HCT116 (cell line): ENCODE measurements at places on chromosomes 11 and 22. TPM values are rescaled to one million over a fixed set of nuclear protein-coding genes. Genes with fewer than 3 reads are reported as not detected.

The RFPL3 gene
- not detected for total RNA-seq

The OR52I1 gene
- total RNA-seq, result not detected

- H3K27me3 ChIP-seq, result no peaks in the 10 kb centered on the region
- H3K27ac ChIP-seq, result no peak overlapping the region
- H3K4me3 ChIP-seq, result no peak overlapping the region
- H3K4me1 ChIP-seq, result peaks cover 40% of the 10 kb centered on the region
- no peak for DNase-seq
These were observed 3.8 kb upstream of the MARK2 start for GRCh38 chr11:63835158-63835545.

- DNase-seq, result no peak
- no peak overlapping the region for H3K4me3 ChIP-seq
- H3K27me3 ChIP-seq, result no peaks in the 10 kb centered on the region
- H3K27ac ChIP-seq, result no peak overlapping the region
These were observed 13.8 kb downstream of the SNU13 start for GRCh38 chr22:41674846-41675340.

- peaks cover 20% of the 10 kb centered on the region; the same call in 1 of the 2 replicates for H3K4me1 ChIP-seq
- DNase-seq, result no peak
- H3K27me3 ChIP-seq, result no peaks in the 10 kb centered on the region
- H3K4me3 ChIP-seq, result no peak overlapping the region
- no peak overlapping the region for H3K27ac ChIP-seq
- H3K36me3 ChIP-seq, result no peaks in the 10 kb centered on the region
These were observed 93.4 kb downstream of the BLID start for GRCh38 chr11:122022646-122023045.

DNA sequence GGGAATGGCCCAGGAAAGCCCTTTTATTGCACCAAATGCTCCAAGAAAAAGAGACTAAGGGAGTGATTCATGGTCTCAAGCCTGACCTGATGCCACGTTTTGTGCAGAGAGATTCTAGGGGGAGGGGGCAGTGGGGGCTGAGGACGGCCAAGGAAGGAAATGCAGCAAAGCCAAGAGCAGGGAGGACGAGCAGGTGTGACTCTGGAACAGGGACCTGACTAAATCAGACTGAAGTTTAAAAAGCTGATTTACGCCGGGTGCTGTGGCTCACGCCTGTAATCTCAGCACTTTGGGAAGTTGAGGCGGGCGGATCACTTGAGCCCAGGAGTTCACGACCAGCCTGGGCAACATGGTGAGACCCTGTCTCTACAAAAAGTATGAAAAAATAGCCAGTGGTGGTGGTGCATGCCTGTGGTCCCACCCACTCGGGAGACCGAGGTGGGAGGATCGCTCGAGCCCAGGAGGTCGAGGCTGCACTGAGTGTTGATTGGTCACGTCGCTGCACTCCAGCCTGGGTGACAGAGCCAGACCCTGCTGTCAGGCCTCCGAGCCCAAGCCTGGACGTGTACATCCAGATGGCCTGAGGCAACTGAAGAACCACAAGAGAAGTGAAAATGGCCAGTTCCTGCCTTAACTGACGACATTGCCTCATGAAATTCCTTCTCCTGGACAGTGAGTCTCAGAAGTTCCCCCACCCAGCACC is 10.8 kb upstream of the IFITM3 start:
- no peak overlapping the region for H3K27ac ChIP-seq
- H3K4me1 ChIP-seq, result peaks cover 7% of the 10 kb centered on the region
- H3K4me3 ChIP-seq, result no peak overlapping the region
- no peak for DNase-seq
- H3K27me3 ChIP-seq, result no peaks in the 10 kb centered on the region
